ENCODE measurements at places on chromosomes 4 and X. TPM values are rescaled to one million over a fixed set of nuclear protein-coding genes. Genes with fewer than 3 reads are reported as not detected.

ACSL4 gene
- 5.9 TPM for polyA plus RNA-seq

CHRDL1 gene
- polyA plus RNA-seq = 3.8 TPM

FOXR2 gene
- polyA plus RNA-seq = not detected

FAM184B gene
- polyA plus RNA-seq = 0.14 TPM

BTK gene
- 1.1 TPM for polyA plus RNA-seq

INTU gene
- polyA plus RNA-seq = 3.3 TPM

ODAM gene
- polyA plus RNA-seq = not detected

FBXL5 gene
- polyA plus RNA-seq = 37.5 TPM

RAB41 gene
- not detected for polyA plus RNA-seq

EXOC1L gene
- polyA plus RNA-seq = not detected

PRR27 gene
- polyA plus RNA-seq = not detected

CT47B1 gene
- polyA plus RNA-seq = not detected

PLK4 gene
- polyA plus RNA-seq = 4.0 TPM

UGT2B15 gene
- polyA plus RNA-seq = 0.06 TPM

GABRQ gene
- 0.28 TPM for polyA plus RNA-seq

FDCSP gene
- polyA plus RNA-seq = 0.75 TPM

LRP2BP gene
- 0.18 TPM for polyA plus RNA-seq

COL4A6 gene
- polyA plus RNA-seq = 5.0 TPM

PDZD4 gene
- polyA plus RNA-seq = 4.0 TPM

XK gene
- 0.61 TPM for polyA plus RNA-seq

SATL1 gene
- polyA plus RNA-seq = not detected

OFD1 gene
- 47.6 TPM for polyA plus RNA-seq

TNMD gene
- not detected for polyA plus RNA-seq

ARMCX6 gene
- polyA plus RNA-seq = 11.9 TPM

RASGEF1B gene
- 7.4 TPM for polyA plus RNA-seq

CTAG1A gene
- not detected for polyA plus RNA-seq

SPATA4 gene
- 0.06 TPM for polyA plus RNA-seq

GPR50 gene
- 0.04 TPM for polyA plus RNA-seq

DGAT2L6 gene
- not detected for polyA plus RNA-seq

SYNPO2 gene
- polyA plus RNA-seq = 46.9 TPM

PNMA6A gene
- 0.04 TPM for polyA plus RNA-seq

PSAPL1 gene
- 0.39 TPM for polyA plus RNA-seq

LEF1 gene
- polyA plus RNA-seq = 7.4 TPM

PPP1R2C gene
- not detected for polyA plus RNA-seq

RHOXF1 gene
- 0.24 TPM for polyA plus RNA-seq

USP17L10 gene
- polyA plus RNA-seq = not detected

XAGE1A gene
- polyA plus RNA-seq = not detected

MSX1 gene
- 0.36 TPM for polyA plus RNA-seq

ANTXR2 gene
- polyA plus RNA-seq = 9.6 TPM

ARHGAP6 gene
- polyA plus RNA-seq = 0.98 TPM

TMEM47 gene
- 1.9 TPM for polyA plus RNA-seq

USP17L5 gene
- not detected for polyA plus RNA-seq

P2RY10 gene
- 0.24 TPM for polyA plus RNA-seq

STPG2 gene
- polyA plus RNA-seq = not detected

AMBN gene
- polyA plus RNA-seq = not detected

PIM2 gene
- polyA plus RNA-seq = 3.7 TPM

AKAP4 gene
- polyA plus RNA-seq = not detected

ZCCHC12 gene
- polyA plus RNA-seq = not detected

PNMA5 gene
- not detected for polyA plus RNA-seq

ACOX3 gene
- polyA plus RNA-seq = 36.1 TPM

SAGE1 gene
- polyA plus RNA-seq = not detected
